Cardiac muscle cell (in vitro differentiated cells and primary cell): ENCODE measurements at places on chromosomes 1 and 21.

DNA sequence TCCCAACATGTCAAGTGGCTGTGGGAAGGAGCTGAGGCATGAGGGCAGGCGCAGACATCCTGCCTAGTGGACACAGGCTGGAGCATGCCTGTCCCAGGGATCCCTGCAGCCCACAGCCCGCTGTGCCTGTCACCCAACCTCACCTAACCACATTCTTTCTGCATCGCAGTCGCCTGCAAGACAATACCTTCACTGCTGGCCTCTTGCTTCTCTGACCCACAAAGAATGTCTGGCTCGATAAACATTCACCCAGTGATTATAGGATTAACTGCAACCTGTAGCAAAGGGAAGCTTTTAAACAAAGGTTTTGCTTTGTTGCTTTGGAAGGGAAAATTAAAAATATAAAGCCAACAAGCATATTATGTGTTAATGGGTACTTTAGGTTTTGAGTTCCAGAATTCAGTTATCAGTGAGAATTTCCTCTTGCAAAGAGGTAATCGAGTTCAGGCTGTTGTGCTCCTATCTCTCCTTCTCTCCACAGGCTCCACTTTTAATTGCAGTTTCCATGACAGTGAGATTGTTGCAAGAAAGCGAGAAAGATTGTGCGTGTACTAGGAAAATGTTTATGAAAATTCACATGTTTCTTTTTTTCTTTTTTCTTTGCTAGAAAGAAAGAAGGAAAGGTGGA lies 40.0 kb upstream of the ZNF648 start:
- DNase-seq = no peak

DNA sequence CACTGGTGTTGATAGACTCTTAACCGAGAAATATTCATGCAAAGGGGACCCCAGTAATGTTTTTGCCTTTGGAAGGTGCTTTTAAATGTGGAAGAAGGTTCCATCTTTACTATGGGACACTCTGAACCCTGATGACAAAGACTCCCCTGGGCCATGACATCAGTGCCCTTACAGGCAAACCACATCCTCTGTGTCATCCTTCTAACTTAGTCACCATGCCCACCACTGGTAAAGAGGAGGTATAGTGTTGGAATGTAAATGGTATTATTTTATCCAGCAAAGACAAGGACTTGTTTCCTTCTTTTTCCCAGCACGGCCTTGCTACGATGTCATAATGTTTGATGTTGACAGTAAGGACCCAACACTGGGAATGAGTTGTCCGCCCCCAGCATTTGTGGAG lies 12.6 kb downstream of the METTL13 start:
- DNase-seq = no peak

GRCh38 chr1:18360251-18360650 lies 120.5 kb upstream of the KLHDC7A start:
- no peak for DNase-seq

DNA sequence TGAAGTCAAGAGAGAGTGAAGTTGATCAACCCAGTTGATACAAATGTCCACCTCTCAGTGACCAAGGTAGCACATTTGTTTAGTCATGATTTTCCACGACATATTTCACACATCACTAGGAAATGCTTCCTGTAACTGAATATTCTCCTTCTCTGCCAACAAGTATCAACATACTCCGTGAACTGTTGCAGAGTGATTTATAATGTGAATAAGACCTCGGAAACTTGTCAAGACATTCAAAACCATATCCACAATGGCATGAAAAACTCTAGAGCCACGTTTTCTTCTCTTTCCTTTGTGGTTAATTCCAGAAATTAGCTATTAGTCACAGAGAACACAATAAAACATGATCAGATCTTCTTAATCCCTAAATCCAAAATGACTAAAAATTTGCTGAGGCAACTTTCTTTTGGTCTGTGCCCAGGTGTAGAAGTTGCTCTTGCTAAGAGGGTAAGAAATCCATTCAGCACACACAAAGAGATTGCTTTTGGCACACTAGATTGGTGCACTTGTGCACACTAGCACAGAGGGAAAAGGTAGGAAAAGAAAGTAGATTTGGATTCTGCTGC lies 244.3 kb upstream of the NRIP1 start:
- DNase-seq = no peak

- DNase-seq = no peak
Measured at GRCh38 chr1:233962878-233963277, 58.4 kb downstream of the SLC35F3 start.

DNA sequence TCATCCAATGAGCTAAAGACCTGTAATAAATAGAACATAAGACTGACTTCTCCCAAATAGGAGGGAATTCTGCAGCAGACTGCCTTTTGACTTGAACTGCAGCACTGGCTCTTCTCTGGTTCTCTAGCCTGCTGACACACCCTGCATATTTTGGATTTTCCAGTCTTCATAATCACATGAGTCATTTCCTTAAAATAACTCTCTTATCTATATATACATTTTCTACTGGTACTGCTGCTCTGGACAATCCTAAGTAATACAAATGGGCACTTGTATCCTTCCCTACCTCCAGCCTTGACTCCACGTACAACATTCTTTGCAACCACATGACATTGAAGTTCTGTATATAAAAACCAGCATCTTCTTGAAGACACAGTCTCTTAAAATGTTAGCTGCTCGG lies 429.4 kb upstream of the TMPRSS15 start:
- DNase-seq = peak; percentile 68

- peak; percentile 10 for DNase-seq
Measured at GRCh38 chr1:160768295-160768657, 27.7 kb upstream of the LY9 start.

GRCh38 chr21:25838809-25839208 lies 104.0 kb downstream of the GABPA start:
- DNase-seq = no peak

DNA sequence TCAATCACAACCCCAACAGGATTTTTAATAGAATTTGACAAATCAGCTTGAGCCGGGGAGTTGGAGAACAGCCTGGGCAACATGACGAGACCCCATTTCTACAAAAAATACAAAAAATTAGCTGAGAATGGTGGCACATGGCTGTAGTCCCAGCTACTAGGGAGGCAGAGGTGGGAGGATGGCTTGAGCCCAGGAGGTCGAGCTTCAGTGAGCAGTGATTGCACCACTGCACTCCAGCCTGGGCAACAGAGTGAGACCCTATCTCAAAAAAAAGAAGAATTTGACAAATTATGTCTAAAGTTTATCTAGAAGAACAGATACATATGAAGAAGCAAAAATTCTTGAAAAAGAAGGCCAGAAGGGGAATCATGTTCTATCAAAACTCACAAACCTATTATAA lies 43.2 kb downstream of the FRRS1 start:
- DNase-seq = no peak

DNA sequence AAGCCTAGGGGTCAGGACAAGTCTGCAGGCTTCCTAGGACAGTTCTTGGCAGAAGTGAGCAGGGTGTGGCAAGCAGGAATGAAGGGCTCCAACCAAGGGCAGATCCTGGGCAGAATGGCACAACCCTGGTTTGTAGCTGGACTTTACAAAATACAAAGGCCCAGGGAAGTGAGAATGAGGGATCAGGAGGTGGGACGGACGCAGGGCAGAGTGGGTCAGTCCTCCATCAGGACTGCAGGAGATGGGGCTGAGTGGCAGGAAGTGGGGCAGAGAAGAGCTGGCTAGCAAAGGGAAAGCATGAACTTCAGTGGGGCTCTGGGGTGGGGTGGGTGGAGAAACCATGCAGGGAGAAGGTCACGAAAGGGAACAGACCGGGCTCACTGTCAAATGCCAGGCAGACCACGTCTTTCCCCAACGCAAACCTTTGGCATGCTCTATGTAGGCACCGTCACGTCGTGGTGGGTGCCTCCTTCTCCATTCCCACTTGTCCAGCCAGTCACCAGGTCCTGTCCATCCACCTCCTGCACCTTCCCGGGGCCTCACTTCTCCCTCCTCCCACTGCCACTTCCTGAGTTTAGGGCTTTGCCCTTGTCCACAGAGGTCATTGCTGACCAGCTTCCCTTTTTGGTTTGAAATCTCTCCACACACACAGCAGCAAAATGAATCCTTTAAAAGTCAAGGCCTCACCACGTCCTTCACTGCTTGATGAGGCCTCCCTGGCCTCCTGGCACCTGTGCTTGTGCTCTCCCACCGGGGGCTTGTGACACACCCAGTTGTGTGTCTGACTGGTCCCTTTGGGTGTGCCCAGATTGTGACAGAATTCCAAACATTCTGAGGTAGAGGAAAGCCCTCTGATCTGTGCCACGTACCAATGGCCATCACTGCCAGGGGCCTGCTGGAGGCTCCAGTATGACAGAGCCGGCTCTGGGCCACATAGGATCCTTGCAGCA lies 8.7 kb upstream of the CLDN19 start:
- no peak for DNase-seq

DNA sequence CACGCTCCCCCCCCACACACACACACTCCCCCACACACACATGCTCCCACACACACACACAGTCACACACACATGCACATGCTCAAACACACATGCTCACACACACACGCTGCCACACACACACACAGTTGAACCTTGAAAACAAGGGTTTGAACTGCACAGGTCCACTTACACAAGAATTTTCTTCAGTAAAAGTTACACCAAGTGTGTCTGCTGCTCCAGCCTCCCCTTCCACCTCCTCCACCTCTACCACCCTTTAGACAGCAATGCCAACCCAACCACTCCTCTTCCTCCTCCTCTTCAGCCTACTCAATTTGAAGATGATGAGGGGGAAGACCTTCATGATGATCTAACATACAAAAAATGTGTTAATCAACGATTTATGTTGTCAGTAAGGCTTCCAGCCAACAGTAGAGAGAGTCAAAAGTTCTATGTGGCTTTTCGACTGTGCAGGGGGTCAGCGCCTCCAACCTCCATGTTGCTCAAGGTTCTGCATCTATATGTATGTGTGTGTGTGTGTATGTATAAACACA lies 26.8 kb downstream of the HSF2BP start:
- no peak for DNase-seq

DNA sequence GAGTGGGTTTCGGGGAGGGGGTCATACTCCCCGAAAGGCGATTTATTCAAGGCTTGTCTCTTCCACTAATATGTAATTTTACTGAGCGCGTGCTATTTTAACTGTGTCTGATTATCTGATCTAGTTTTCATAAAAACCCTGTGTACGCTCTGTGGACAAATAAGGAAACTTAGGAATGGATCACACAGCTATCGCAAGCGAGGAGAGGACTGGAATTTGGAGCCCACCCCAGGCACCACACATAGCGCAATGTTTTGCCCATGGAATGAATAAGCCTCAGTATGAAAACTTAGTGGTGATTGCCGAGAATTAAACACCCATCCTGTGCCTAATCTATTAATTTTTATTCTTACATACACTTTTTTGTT lies 9.8 kb upstream of the RAB42 start:
- peak; percentile 58 for DNase-seq

GRCh38 chr21:44434568-44434925 lies 20.8 kb upstream of the LRRC3 start:
- DNase-seq = no peak

DNA sequence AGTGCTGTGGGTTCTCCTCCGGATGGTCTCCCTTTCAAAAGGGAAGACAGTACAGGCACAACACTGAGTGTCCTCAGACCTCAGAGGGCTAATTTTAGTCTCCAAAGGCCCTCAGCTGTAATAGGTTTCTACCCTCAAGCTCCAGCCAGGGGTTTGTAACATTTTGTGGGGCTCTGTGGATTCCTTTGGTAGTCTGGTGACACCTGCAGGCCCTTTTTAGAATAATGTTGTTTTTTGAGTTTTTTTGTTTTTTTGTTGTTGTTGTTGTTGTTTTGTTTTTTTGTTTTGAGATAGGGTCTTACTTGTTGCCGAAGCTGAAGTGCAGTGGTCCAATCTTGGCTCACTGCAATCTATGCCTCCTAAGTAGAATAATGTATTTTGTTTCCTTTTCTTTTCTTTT lies 15.0 kb upstream of the TMEM201 start:
- peak; percentile 46 for DNase-seq
